ENCODE measurements at places on chromosomes 6 and 20.
A peak's percentile ranks its signal among the peaks of the same experiment; 100 is the strongest.

DNA sequence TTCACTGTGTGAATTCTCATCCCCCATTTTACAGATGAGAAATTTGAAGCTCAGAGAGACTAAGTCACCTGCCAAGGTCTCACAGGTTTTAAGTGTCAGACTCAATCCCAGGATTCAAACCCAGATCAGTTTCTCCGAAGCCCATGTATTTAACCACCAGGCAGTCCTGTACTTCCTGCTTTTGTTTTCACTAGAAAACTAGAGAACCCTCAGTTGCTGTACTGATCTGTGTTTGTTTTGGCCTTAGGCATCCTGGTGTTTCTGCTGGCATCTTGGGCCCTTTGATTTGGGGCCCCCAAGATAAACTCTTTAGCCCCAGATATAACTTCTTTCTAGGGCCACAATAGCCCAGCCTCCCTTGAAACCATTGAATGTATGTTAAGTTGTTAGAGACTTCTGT, 36.5 kb downstream of the PPP1R16B start:
- no peak for DNase-seq

GRCh38 chr20:22303523-22303922, 280.8 kb downstream of the FOXA2 start:
- no peak for DNase-seq

- no peak for DNase-seq
Measured at GRCh38 chr20:1509237-1509636, 18.0 kb upstream of the SIRPB2 start.

GRCh38 chr6:168711666-168712300, 270.8 kb downstream of the SMOC2 start:
- DNase-seq, result no peak

DNA sequence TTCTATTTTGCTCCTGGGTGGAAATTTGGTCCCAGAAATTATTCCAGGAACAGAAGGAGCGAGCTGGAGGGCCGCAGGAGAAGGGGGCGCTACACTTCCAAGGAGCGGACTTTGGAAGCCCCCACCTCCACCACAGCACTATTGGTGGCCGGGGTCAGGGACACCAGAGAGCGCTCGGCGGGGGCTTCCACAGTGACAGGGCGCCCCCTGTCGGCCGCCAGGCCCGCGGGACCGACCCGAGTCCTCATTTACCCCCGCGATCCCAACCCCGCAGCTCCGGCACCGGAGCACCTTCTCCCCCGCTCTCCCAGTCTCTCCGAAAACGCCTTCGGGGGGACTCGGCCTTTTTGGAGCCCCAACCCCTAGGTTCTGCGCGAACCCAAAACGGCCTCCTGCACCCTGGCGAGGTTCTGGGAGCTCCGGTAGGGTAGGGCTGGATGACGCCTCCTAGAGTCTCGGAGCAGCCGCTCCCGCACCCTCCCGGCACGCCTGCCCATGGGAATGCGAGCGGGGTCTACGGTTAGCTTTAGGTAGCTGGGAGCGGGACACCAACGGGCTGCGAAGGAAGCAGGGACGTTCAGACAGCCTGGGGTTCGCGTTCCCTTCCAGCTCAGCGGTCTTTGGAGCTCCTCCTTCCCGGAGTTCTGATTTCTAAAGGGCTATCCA, 2.4 kb upstream of the FOXA2 start:
- no peak for DNase-seq

DNA sequence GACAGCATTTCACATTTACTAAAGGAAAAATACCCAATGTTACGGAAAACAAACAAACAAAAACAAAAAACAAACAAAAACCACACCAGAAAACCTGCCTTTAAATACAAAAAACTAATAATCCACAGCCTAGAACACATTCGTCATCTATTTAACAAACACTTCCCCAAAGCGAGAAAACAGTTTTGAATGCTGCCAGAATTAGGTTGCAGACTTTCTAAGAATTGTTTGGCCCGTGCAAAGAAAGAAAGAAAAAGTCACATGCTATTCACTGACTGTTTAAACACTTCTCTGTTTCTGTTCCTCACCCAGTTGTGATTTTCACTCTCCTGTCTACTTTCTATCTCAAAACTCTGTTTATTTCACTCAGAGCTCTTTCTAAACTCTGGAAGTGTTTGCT, 52.5 kb downstream of the BCAS1 start:
- no peak for DNase-seq

DNA sequence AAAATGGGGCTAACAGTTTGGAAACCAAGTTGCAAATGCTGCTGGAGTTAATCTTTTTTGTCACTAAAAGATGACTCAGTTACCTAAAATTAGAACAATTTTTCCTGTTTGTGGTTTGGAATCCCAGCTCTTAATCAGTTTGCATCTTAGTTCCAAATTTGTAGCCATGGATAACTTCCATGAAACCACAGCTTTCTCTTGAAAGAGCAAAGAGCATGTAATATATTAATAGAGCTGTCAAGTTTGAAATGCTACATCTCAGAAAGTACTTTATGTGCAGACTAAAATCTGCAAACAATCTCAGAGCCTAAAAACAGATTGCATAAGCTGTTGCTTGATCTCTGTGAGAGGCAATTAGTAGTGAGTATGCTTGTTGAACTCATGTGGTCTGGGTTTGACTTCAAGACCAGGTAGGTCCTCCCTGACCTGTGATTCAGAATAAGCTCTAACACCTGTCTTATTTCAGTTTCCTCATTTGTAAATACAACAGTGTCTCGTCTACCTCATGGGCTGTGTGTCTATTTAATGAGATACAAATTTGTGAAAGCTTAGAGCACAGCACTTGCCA, 23.5 kb downstream of the DHX35 start:
- DNase-seq, result no peak

DNA sequence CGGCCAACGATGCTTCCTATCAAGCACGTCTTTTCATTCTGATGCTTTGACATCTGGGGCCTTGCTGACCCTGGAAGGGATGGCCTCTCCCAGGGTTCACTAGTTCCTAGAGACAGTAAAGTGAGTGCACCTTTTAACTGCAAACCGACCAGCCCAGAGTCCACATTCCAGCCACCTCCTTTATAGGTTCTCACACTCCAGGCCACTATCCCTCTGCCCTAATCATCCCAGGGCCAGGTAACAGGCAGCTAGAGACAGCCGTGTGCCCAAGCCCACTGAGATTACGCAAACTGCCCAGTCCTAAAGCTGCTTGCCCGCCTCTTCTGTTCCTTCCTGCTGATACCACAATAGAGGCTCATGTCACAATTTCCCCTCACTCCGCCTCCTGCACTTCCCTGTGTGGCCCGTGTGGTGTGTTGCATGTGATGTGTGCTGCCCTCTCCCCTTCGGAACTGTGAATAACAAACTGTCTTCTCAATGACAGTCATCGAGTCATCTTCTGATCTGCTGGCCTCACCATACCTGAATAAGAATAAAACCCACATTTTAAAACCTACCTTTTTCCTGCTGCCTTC, 123.7 kb upstream of the EXOC2 start:
- peak; percentile 5 for DNase-seq

DNA sequence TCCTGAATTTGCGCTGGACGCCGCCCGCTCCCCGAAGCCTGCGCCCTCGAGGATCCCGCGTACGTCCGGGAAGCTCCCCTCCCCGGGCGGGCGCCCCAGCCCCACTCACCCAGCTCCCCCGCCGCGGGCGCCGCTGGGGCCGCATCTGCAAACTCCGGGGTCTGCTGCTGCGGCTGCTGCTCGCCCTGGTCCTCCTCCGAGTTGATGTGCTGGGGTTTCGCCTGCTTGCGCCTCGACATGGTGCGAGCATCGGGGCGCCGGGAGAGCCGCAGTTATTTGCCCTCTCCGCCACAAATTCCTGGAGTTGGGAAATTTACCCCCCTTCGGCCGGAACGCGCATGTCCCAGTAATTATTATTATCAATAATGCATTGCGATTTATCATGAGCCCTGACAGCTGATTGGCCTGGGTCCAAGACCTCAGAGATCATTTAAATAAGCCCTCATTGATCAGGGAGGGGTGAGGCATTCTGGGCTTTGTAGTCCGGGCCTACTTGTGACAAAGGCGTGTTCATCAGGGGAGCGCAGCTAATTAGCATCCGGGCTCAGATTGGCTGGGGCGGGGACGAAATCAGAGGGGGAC, at the start of gene SALL4:
TSS of gene SALL4 (minus strand) at position 352 of the 582 bp plus-strand sequence. CDS start at position 239, 113 bp downstream.
- no peak for DNase-seq

GRCh38 chr6:44712353-44713111, 325.0 kb downstream of the CDC5L start:
- DNase-seq, result no peak

DNA sequence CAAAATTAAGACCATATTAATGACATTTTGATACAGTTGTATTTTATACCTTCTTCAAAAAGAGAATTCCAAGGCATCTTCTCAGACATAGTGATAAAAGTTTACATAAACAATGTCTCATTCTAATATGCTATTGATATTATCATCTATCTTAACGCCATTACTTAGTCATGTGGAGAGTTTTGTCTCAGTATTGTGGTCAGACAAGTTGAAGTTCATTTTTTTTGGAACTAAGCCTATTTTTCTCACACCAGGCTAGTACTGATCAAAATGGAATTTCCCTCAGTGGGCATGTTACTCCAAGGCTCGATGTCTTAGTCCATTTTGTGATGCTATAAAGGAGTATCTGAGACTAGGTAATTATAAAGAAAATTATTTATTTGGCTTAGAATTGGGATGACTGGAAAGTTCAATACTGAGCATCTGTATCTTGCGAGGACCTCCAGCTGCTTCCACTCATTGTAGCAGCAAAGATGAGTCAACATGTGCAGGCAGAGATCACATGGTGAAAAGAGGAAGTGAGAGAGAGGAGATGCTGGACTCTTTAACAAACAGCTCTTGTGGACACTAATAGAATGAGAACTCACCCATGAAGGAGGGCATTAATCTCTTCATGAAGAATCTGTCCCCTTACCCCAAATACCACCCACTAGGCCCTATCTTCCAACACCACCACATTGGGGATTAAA, 825.5 kb upstream of the MANEA start:
- no peak for DNase-seq

DNA sequence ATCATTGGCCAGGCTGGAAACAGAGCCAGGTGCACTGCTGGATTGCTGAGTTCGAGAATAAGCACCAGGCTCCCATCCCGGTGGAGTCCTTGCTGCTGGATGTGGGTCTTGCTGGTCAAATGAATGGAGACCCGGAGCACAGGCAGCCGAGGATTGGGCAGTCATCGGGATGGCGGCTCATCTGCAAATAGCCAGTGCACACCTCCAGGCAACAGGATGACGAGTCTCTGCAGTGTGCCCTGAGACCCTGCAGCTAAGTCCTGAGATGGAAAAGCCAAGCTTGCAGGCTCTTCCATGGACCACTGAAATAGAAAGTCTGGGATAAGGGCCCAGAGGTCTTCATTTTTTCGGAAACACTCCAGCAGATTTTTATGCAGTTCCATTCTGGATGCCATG, 143.5 kb downstream of the WDR27 start:
- DNase-seq, result no peak

DNA sequence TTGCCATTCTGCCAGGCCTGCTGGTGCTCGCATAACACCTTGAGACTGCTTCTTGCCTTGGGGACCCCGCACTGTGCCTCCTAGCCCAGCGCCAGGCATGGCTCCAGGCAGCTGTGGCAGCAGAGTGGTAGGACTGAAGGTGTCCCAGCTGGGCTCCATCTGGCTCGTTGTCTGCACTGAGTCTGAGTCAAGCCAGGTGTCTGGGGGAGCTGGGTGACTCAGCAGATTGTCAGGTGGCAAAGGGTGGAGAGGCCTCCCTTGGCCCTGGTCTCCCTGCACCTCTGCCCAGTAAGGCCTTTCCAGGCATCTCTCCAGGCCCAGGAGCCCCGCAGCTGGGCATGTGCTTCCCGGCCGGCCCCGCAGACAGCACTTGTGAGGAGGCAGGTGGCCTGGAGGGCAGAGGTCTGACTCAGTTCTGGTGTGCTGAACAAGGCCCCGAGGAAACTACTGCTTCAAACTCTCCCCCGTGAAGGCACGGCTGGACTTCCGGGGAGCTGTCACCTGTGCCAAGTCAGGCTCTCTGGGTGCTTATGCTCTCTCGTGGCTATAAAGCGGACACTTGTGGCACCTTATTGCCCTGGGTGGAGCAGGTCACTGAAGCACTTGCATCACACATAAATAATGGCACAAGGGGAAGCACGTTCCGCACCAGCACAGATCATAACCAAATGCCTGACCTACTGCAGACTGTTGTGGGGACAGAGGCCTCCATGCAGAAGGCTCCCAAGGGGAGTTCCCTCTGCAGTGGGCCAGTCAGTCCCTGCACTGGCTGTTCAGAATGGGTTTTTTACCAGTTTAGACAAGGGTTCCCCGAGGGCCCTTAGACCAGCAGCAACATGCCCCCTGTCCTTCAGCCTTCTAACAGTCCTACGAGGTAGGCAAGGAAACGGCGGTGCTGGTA, 27.5 kb downstream of the FOXC1 start:
- DNase-seq, result no peak

DNA sequence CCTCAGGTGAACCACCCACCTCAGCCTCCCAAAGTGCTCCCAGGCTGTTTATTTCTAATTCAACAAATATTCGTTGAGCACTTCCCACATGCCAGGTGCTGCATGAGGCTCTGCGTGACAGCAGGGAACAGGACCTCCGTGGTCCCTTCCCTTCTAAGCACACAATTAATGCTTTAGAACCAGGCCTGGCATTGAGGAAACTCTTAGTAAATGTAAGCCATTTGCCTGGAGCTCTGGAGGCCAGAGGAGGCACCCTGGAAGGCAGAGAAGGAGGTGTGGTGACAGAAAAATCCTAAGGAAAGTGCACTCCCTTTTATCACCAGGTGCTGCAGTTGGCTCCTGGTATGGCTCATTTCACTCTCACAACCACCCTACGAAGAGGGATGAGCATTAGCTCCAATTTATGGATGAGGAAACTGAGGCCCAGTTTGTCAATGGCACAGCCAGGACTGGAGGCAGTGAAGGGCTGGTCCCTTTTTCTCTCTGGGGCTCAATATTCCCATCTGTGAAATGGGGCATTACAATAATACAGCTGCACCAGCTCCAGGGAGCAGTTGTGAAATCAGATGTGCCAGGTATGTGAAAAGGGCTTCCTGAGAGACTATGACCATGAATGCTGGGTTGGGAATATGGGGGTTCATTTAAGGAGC, 8.1 kb upstream of the ID1 start:
- no peak for DNase-seq

DNA sequence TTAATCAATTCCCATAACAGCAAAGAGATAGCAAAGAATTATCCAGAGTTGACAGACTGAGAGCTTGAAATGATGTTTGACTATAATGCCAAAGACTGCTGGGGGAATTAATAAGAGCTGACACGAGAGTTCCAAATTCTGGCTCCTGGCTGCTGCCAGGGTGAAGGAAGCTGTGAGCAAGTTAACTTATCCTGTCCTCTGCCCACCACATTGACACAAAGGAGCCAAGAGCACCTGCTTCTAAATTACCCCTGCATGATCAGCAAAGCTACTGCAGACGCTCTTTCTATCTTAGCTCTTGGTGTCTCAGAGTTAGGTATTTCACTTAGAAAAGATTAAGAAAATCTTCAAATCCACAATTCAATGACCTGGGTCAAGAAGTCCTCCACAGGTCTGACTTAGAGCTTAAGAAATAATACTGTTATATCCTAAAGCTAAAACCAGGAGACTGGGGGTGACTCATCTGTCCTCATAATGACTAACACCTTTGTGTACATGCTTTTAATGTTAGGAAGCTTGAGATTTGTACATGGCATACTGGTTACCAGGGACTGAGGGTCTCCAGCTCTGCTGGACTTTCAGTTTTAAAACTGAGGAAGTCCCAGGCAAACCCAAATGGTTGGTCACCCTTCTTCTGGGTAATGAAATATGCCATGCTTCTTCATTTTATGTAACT, 13.2 kb upstream of the FRK start:
- no peak for DNase-seq

Measured in stimulated activated CD8-positive, alpha-beta memory T cell treated with anti-CD3 and anti-CD28 coated beads, Interleukin-7, amount 100 ng/mL, for 4 hours (primary cell).